ENCODE measurements at places on chromosomes 13 and 19.

DNA sequence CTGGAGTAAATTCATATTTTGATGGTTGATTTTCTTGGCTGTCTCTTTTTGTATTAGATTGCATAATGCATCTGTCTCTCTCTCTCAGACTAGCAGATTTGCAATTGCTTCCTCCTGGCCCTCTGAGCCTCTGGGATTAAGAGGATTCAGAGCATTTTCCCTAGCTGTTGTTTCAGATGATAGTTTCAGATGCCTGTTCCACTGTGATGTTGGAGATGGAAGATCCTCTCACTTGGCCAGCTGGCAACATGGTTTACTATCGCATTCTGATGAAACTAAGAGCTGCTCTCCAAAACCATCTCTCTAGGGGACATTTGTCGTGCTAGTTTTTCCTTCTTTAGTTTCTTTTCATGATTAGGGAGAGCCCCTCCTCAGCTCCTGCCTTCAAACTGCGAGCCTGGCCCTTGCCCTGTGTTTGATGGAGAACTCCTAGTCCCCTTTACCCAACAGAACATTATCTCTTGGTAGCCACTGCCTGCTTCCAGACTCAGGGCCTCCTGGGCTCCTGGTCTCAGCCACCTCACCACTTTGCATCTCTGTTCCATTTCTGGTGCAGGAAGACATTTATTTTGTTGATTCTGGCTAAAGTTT lies 244.6 kb downstream of the B3GLCT start:
- no peak for DNase-seq

GRCh38 chr13:40120781-40121180 lies 465.3 kb downstream of the COG6 start:
- DNase-seq: no peak

GRCh38 chr13:72798817-72799216 lies 16.9 kb downstream of the PIBF1 start:
- no peak for DNase-seq

DNA sequence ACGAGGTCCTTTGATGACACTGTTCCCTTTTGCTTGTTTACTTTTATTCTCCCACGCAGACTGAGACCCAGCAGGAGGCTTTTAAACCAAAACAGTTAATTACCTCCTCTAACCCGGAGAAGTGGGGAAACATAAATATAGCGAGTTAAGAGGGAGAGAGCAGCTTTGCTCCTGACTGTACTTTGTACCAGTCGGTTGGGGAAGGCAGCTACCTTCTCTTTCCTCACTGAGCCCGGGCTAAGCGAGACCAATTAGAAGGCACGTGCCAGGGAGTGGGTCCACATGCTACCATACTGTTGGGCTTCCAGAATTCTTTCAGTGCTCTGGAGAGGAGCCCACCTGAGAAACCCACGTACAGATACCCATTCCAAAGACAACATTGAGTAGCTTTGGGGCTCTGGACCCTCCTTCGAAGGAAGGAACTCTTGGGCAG lies 124.2 kb downstream of the ZIC5 start:
- DNase-seq: no peak

DNA sequence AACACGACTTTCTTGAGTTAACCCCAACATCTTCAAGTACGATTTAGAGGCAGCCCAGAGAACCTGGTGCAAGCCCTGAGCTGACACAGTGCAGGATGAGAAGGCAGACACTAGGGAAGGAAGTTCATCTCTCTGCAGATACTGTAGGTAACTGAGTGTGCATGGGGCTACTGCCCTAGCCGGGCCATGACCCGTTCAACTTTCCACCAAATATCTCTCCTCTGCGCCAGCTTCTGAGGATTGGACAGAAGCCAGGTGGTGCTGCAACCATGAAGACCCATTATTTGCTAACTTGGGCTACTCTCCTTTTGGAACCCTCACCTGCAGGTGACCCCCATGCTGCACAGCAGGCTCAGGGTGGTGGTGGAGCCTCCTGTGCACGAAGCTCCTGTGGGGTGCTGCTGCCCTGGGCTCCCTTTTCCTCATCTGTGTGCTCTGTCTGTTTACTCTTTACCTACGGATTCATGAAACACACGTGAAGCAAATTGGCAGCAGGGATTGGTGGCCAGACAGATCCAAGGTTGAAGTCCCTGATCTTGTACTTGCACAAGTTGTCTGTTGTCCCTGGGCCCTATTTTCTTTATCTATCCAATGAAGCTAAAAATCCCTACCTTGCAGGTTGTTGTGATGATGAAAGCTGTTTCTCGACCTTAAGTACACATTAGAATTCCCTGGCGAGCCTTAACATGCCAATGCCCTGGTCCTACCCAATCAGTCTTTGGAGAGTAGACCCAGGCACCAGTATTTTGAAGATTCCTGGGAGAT lies 227.8 kb downstream of the LACC1 start:
- no peak for DNase-seq

Data from fibroblast of skin of left quadriceps (primary cell).